ENCODE measurements at places on chromosomes 6 and 20. TPM values are rescaled to one million over a fixed set of nuclear protein-coding genes. Genes with fewer than 3 reads are reported as not detected.

GRCh38 chr20:21505161-21505809 lies 8.6 kb downstream of the NKX2-2 start:
- DNase-seq, result no peak

- DNase-seq, result no peak
These were observed 140.5 kb upstream of the ZNF217 start for GRCh38 chr20:53734006-53734688.

DNA sequence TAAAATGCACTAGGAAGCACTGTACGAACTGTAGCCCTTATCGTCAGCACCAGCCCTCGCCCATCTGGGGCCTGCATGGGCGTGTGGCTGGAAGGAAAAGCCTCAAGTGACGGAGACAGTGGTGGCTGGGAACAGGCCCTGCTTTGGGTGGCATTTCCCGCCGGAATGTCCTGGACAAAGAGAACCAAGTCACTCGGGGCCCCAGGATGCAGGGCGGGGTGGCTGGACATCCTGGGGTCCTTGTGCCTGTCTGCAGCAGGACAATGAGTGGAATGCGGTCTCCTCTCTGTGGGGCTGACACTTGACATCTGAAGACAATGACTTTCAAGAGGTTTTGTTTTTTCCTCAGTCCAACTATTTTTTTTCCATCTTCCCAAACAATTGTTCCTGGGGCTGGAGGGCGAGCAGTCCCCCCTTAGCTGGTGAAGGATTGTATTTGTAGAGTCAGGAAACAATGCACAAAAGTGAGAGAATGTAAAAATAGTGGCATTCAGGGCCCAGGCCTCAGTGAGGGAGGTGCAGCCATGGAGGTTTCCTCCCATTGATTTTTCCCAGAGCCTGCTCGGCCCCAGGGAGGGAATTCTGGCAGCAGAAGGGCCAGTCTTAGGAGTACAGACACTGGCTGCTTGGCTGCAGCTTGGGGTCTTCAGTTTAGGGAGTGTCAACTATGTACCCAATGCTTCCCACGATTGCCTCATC lies 64.4 kb downstream of the PREX1 start:
- no peak for DNase-seq

- DNase-seq, result no peak
These were observed 86.3 kb upstream of the CARMIL1 start for GRCh38 chr6:25192590-25193459.

DNA sequence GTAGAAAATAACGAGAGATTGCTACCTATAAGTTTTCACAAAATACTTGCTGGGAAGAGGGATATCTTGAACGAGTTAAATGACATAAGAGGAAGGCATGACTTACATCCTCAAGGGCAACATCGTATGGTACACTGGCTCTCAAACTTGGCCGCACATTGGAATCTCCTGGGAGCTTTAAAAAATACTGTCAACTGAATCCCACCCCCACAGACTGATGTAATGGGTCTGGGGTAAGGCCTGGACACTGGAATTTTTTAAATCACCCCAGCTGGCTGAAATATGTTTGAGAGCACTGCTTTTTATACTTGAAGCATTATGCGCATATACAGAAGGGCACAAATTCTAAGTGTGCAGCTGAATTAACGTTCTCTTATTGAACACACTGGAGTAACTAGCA lies 8.0 kb upstream of the TSHZ2 start:
- DNase-seq, result no peak

DNA sequence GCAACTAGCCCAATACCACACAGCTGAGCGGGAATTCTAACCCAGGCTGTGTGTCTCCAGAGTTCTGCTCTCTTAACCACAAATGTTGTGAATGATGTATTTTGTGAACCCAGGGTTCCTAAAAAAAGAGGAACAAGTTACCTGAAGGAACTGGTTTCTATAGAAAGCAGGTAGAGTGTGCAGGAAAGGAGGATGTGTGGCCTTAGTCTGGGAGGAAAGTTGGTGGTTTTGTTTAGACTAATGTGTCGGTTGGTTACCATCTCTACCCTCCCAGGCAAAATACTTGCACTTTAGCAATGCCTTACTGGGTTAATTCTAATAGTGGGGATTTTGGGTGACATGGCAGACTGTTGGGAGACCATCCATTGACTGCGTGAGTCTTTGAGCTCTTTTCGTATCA lies 143.3 kb downstream of the SCP2D1 start:
- DNase-seq, result no peak

EPHA7 gene
- total RNA-seq, result 1.3 TPM

- no peak for DNase-seq
These were observed 64.3 kb downstream of the GPX5 start for GRCh38 chr6:28589957-28590349.

DNA sequence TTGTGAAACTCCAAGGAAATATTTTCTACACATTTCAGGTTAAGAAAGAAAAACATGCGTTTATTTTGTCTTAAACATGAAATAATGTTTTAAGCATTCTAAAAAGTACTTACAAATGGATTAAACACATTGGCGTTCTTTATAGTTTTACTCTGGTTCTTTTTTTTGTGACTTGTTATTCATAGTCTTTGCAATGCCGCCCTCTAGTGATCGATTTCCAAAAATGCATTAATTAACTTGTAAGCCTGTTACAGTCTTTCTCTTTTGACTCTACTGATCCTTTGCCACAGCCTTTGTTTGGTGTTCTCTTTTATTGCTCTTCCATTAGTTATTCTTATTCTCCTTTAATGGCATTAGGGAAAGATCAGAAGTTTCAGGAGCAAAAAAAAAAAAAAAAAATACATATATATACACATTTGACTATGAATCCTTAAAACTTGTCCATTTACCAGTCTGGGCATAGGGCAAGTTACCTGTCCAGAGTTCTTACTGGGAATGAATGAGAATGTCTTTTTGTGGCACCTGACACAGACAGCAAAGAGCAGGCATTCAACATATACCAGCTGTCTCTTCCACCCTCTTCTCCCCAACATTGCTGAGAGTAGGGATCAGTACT lies 59.9 kb downstream of the MACROD2 start:
- DNase-seq, result no peak

DNA sequence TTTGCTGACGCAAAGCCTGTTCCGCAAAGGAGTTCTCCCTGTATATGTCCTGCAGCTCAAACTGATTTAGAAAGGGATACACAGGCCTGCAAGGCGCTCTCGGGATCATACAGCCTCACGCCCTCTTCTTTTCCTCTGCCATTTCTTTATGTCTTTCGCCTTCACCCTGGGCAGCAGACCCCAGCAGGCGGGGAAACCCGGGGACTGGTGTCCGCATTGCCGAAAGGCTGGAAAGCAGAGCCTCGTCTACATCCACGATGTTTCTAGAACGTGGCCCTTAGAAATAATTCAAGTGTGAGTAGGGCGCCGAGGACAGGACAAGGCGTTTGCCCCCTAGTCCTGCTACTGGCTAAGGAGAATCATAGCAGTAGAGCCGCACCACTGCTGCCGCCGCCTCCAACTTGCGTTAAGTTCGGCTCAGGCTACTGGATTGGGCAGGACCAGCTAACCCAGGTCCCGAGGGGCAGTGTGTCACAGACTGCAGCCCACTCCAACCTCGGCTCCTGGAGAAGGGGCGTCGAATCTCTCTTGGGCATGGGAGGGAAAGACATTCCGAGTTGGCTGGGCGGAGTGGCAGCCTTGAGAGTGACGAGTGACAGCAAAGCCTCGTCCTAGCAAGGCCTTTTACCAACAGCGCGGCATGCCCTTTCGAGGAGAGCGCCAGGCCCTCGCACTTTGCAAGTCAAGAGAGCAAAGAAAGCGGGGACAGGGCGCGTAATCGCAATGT lies 2.6 kb upstream of the TBX18 start:
- no peak for DNase-seq

ULBP1 gene
- total RNA-seq, result not detected

SRMS gene
- total RNA-seq, result not detected

DNA sequence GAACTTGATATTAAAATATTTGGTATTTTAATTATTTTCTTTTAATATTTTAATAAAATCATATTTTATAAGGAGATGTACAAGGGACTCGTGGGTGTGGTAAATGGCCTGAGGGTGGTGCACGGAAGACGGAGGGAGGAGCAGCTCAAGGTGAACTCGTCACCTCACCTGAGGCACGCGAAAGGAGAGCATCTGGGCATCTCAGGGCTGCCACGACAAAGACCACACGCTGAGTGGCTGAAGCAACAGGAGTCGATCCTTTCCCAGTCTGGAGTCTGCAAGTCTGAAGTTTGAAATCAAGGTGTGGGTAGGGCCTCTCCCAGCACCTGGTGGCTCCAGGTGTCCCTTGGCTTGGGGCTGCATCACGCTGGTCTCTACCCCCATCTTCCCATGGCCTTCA lies 39.7 kb downstream of the APCDD1L start:
- no peak for DNase-seq

DNA sequence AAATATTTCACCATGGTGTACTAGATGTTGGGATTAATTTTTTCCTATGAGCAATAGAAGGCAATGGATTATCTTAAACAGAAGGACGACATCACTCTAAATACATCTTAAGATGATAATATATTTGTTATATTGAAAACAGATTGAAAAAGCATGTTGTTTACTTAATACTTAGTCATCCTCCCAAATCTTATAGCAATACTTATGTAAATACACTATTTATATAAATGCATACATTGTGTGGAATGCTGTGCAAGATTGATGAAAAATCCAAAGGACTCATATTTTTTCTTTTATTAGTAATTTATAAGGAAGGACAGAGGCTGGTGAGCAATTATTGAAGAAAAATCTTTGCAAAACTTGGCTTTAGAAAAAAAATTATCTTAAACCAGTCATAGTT lies 593.5 kb downstream of the MMUT start:
- DNase-seq, result no peak

HCK gene
- 5.0 TPM for total RNA-seq

DNA sequence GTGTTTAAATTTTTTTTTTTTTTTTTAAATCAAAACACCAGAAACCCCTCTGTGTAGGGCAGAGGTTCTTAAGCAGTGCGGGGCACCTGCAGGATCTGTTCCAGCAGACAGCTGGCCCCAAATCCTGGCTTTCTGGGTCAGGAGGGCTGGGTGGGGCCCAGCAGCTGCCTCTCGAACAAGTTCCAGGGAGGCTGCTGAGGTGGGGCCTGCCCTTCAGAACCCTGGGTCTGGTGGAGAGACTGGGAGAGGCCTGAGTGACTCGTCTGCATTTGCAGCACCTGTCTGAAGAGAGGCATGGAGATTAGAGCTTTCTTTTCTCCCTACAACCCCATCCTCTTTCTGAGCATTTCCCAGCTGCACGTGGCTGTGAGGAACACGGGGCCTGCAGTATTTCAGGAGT lies 8.4 kb downstream of the PSMG4 start:
- no peak for DNase-seq

DNA sequence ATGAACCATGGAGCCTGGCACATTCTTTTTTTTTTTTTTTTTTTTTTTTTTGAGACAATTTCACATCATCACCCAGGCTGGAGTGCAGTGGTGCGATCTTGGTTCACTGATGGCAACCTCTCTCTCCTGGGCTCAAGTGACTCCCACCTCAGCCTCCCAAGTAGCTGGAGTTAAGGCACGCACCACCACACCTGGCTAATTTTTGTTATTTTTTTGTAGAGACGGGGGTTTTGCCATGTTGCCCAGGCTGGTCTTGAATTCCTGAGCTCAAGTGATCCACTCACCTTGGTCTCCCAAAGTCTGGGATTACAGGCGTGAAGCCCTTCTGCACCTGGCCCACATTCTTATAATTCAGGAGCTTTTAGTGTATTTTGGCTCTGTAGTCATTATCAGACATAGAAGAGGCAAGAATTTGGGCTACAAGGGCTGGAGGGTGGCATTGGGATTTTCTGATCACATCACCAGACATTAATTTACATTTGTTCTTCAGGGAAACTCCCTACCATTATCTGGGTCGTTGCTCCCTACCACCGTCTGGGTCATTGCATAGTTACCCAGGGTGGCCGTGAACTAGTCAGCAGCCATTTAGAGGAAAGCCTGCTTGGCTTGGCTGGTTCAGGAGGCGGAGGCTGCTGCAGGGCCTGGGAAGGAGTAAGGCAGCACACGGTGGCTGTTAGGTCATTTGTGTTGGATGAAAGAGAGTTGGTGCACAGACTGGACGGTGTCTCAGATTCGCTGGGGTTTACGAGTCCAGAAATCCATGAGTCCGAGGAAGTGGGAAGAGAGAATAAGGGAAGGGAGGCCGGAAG lies 17.6 kb downstream of the ARID1B start:
- no peak for DNase-seq

- DNase-seq, result no peak
These were observed 362.4 kb upstream of the RGS17 start for GRCh38 chr6:153493501-153493900.

GRCh38 chr20:37303637-37304036 lies 14.2 kb downstream of the MANBAL start:
- DNase-seq, result no peak

- no peak for DNase-seq
These were observed 79.1 kb downstream of the LYRM2 start for GRCh38 chr6:89559487-89559886.

- DNase-seq, result no peak
These were observed 20.4 kb upstream of the RAB23 start for GRCh38 chr6:57242505-57242904.

DNA sequence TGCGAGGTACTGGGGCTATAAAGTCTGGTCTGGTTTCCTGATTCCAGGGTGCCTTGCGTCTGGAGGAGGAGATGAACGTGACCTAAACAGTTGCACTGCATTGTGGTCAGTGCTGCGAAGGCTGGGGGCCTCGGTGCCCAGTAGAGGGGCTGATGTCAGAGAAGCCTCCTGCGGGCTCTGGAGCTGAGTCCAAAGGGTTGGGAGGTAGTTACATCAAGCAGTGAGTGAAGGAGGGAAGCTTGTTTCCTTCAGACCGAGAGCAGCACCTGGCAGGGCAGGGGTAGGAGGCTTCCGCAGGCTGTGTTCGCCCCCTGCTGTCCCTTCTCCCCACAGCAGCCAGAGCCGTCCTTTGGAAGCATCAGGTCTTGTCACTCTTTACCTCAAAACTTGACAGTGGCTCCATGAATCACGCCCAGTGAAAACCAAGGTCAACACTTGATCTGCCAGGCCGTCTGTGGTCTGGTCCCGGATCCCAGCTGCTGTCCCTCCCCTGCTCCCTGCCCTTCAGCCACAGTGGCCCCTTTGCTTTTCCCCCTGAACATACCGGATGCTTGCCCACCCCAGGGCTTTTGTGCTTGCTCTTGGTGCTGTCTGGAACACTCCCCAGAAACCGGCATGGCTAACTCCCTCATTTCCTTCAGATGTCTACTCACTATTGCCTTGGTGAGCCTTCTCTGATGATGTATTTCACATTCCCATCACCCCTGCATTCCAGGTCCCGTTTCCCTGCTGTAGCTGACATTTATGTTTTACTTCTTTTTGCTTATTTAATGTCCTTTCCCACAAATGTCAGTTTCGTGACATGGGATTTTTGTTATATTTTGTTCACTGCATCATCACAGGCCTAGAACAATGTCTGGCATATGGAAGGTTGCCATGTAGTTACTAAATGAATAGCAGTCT lies 7.0 kb downstream of the DYNLRB1 start:
- no peak for DNase-seq

DNPH1 gene
- 64.5 TPM for total RNA-seq

DNA sequence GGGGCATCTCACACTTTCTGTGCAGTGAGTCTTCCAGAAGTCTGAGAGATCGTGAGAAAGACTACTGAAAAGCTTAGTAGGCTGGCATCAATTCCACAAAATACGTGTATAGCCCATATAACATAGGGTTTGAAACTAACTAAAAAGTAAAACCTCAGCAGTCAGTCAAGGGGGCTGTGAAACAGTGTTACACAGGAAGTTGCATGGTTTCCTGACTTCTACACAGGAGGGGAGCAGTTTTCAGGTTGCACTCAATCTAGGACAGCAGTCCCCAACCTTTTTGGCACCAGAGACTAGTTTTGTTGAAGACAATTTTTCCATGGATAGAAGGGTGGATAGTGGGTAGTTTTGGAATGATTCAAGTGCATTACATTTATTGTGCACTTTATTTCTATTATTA lies 4.7 kb upstream of the LY86 start:
- DNase-seq, result no peak
